ENCODE measurements at places on chromosomes 3 and 15.

DNA sequence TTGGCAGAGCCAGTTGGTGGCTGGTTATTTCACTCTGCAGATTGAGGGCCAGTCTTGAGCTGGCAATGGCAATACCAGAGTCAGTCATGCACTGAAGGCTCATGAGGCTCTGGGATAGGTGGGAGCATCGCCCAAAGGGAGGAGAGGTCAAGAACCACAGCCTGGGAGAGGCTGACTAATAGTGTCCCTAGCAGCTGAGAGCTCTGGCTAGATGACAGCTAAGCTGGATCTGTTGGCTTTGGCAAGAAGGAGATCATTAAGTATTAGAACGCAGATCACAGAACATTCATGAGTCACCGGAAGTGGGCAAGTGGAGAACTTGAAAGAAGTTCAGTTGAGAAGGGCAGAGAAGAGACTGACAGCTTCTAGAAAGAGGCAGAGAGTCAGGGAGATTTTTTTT, 521.1 kb downstream of the NR2F2 start:
- DNase-seq = no peak

DNA sequence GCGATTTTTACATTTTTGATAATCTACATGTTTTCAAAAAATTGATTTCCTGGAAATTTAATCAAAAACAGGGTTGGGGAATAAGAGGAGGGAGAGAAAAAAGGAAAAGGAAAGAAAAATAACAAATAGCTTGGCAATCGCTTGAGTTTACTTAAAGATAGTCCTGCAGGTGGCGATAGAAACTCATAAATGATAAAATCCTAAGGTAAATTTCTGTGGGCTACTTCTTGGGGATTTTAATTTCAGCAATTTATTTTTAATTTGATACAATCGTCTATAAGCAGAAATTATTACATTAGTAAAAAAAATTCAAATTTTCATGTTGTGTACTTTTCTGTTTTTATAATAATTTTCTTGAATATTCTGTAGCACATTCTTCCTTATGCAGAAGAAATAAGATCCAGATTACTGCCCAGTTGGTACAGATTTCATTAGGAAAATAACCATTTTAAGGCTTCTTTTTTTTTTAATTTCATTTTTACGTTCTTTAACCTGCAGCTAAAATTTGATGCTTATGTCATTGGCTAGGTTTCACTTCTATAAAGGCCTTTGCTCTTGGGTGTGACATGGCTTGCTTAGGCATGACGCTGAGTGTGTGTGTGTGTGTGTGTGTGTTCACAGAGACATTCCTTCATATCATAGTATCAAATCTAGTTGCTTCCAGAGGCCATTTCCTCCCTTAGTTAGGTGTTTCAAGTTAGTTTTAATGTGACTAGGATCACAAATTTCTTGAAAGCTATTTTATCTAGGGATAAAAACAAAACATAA, 181.8 kb downstream of the MCTP2 start:
- no peak for DNase-seq

DNA sequence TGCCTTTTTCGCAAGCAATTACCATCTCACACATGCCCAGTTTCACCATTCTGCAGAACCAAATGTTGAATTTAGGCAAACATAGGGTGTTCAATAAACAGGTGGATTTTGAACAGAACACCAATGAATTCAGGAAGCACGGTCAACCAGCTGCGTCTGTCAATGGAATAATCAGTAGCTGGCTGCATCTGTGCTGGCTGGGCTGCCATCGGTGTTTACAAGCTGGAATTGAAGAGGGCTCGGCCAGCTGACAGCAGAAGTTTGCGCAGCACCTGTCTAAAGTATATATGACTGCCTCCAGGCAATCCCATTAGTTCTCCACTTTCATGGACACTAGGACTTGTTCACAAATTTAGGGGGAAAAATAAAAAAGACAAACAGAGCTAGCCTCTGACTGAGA, 996.4 kb upstream of the CFAP20DC start:
- peak; percentile 14 for DNase-seq

DNA sequence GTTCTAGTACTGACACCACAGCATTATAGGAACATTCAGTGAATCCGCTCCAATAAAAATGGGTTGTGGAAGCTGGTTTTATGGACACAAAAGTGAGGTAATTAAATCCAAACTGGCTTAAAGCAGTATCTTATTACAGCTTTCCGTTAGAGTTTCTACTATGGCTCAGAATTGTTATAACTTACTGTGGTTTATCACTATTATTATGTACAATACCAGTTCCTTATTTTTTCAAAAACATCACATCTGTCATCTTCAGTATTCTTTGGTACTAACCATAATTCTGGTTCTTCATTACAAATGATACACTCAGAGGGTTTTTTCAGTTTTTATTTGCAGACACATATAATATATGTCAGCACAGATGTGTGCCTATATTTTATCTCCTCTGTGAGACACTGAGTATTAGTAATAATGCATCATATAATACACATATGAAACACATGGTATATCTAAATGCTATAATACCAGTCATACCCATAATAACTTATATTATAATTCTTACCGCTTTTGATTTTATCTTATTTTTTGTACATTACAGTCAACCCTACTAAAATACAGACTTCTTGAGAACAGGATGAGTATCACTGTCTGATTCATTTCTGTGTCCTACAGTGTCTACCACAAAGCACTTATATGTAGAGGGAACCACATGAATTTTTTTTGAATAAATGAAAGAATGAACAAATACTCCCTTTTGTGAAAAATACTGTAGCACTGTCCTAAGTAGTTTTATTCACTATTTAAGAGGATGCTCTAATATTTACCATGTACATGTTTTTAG, 39.0 kb downstream of the CMSS1 start:
- DNase-seq = no peak

GRCh38 chr15:101528917-101529299, 39.4 kb upstream of the PCSK6 start:
- DNase-seq = no peak

GRCh38 chr3:39548282-39548681, 80.8 kb downstream of the MOBP start:
- DNase-seq = peak; percentile 1

- no peak for DNase-seq
These were observed 43.2 kb upstream of the PRR23E start for GRCh38 chr3:127149621-127150310.

DNA sequence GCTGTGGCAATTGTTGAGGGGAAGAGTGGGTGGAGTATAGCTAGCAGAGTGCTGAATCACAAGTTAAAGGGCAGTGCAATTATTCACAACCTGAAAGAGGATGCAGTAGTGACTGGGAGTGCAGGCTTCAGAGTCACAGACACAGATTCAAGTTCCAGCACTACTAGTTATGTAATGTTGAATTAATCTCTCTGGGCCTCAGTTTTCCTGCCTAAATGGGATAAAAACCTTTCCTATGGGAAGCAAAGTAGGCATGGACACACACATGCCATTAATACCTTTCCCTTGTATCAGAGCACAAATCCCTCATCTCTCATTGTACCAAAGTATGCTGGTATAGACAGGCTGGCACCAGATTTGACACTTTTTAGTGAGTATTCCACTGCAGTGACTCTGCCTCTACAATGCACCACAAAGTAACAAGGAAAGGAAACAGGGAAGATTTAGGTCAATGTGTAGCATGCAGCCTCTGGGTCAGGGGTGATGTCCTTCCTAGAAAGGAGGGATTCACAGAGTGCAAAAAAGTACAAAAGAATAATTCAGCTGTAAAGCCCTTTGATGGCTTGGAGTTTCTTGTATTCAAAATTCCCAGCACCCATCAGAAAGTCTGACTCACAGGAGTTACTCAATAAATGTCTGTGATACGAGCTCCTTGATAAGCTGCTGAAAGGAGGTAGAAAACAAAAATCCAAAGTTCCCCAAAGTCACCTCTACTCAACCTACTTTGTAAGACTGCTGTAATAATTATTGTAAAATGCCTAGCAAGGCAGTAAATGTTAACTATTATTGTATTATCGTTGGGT, 507.5 kb upstream of the TGFBR2 start:
- no peak for DNase-seq

Measured in DMS153 (cell line).